ENCODE measurements at places on chromosomes 5 and 9.

GRCh38 chr5:533243-533954, 9.2 kb upstream of the SLC9A3 start:
- H3K4me3 ChIP-seq, result no peak overlapping the region
- H3K36me3 ChIP-seq, result no peaks in the 10 kb centered on the region
- H3K27me3 ChIP-seq, result no peaks in the 10 kb centered on the region
- H3K4me1 ChIP-seq, result no peaks in the 10 kb centered on the region

DNA sequence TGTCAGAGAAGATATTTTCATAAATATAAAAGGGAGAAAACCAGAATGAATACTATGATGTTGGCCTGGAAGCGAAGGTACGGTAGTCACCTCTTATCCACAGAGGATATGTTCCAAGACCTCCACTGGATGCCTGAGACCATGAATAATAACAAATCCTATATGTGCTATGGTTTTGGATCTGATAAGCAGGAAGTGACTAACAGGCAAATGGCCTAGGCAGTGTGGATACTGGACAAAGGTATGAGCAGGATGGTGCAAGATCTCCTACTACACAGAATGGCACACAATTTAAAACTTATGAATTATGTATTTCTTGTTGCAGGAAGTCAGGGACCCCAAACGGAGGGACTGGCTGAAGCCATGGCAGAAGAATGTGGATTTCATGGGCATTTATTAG, 48.2 kb downstream of the ADAMTS12 start:
- no peak overlapping the region for H3K27ac ChIP-seq
- no peaks in the 10 kb centered on the region for H3K36me3 ChIP-seq
- no peak overlapping the region for H3K4me3 ChIP-seq
- peaks cover 25% of the 10 kb centered on the region for H3K4me1 ChIP-seq
- H3K27me3 ChIP-seq, result no peaks in the 10 kb centered on the region
- DNase-seq, result no peak

DNA sequence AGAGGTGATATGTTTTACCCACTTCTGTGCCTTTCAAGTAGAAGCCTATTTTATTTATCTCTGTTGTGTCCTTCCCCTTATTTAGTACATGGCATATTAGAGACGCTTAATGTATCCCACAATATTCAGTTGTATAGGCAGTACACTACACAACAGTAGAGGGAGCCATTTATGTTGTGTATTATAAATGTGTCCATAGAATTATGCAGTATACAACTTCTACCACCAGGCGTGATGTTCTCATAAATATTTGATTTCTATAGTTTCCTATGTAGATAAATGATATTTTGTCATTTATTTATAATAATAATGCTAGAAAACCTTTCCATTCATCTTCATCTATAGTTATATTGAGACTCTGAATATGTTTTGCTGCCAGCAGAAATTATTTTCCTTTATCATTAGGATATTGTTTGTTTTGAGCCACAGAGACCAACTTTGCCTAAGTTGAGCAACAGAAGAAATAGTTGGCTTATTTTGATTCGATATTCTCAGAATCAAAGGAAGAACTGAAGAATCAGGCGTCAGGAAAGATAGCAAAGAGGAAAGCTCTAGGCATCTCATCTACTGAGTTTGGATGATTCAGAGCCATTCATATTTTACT, 81.7 kb downstream of the ADAMTS19 start:
- no peak overlapping the region for H3K27ac ChIP-seq
- H3K27me3 ChIP-seq, result no peaks in the 10 kb centered on the region
- DNase-seq, result no peak
- no peak overlapping the region for H3K4me3 ChIP-seq
- no peaks in the 10 kb centered on the region for H3K36me3 ChIP-seq
- no peaks in the 10 kb centered on the region for H3K4me1 ChIP-seq

DNA sequence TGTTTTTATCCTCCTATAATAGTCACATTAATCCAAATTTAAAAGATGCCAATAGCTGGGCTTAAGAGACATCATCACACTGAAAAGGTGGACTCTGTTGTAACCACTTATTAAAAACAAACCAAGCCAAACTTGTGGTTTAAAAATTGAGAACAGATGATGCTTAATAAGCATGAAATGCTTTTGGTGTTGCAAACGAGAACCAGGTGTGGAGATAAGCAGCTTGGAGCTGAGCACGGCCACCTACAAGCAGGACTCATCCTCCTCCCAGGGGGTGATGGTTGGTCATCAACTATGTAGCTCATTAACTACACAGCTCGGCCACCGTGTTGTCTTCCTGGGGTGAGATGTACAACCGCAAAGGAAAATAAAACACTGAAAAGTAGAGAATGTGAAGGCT, 154.4 kb downstream of the NPR3 start:
- no peaks in the 10 kb centered on the region for H3K4me1 ChIP-seq
- H3K4me3 ChIP-seq, result no peak overlapping the region

DNA sequence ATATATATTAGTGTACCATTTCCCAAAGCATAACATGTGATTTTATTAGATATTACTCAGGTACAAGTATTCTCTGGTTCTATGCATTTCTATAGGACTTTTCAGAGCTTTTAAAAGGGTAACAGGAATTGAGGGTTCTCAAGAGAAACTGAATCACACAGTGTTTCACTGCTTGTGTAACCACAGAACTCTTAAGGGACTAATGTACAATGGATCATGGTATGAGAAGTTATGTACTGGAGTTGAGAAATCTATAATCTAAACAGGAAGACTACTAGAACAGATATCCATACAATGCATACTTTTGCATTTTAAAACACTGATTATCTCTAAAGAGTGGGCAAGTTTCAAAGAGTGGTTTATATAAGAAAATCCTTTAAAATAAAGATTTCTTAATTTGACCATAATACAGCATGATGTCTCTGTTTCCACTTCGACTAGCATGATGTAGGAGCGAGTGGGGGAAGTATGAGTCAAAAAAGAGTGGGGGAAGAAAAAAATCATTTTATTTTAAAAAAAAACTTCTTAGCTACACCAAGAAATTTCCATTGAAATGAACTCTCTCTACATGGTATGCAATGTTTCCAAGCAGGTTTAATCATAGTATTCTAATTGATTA, 183.5 kb downstream of the RFX3 start:
- no peaks in the 10 kb centered on the region for H3K4me1 ChIP-seq
- no peaks in the 10 kb centered on the region for H3K27me3 ChIP-seq
- no peaks in the 10 kb centered on the region for H3K36me3 ChIP-seq

- no peak overlapping the region for H3K4me3 ChIP-seq
- DNase-seq, result no peak
- peaks cover 20% of the 10 kb centered on the region for H3K36me3 ChIP-seq
- H3K4me1 ChIP-seq, result no peaks in the 10 kb centered on the region
- no peaks in the 10 kb centered on the region for H3K27me3 ChIP-seq
Measured at GRCh38 chr5:145791866-145792265, 43.3 kb downstream of the PRELID2 start.

GRCh38 chr5:173018358-173018757, 34.8 kb downstream of the ATP6V0E1 start:
- no peak overlapping the region for H3K4me3 ChIP-seq
- H3K4me1 ChIP-seq, result peaks cover 23% of the 10 kb centered on the region
- no peak overlapping the region for H3K27ac ChIP-seq
- no peaks in the 10 kb centered on the region for H3K27me3 ChIP-seq

GRCh38 chr9:112112941-112113681, 62.0 kb downstream of the SUSD1 start:
- H3K4me1 ChIP-seq, result no peaks in the 10 kb centered on the region
- H3K27me3 ChIP-seq, result no peaks in the 10 kb centered on the region
- H3K36me3 ChIP-seq, result peaks cover 14% of the 10 kb centered on the region
- no peak overlapping the region for H3K27ac ChIP-seq
- no peak for DNase-seq
- no peak overlapping the region for H3K4me3 ChIP-seq

GRCh38 chr9:102445906-102446305, 549.2 kb upstream of the CYLC2 start:
- H3K4me3 ChIP-seq, result no peak overlapping the region
- no peak for DNase-seq
- H3K36me3 ChIP-seq, result no peaks in the 10 kb centered on the region
- H3K27ac ChIP-seq, result no peak overlapping the region
- H3K4me1 ChIP-seq, result no peaks in the 10 kb centered on the region

All from tibial artery (tissue), 4 donors.